OCI-M1 (cell line): ENCODE measurements at places on chromosomes 4 and X.

DNA sequence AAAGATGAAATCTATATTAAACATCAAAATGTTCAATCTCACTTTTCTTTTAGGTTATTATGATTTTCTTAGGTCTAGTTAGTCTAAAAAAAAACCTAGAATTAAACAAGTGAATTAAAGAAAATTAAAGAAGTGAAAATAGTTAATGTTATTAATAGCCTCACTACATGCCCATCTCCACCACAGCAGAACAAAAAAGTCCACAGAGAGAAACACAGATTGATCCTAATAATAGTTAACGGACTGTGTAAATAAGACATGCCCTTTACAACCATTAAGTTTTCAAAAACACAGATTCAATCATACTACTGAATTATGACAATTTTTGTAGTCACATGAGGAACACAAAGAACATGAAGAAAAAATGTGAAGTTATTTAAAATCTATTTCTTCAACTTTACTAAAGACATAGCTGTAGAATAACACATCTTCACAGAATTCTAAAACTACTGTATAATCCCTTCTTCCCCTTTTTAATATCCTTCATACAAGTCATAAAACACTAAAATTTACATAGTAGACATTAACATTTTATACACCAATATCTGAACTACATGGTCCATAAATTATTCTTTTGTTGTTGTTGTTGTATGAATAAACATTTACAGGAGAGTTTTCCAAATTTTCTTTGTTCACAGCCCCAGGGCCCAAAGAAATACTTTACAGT lies 15.3 kb downstream of the HELQ start:
- DNase-seq, result no peak

- no peak for DNase-seq
These were observed 137.1 kb downstream of the MID1 start for GRCh38 chrX:10483191-10483831.

GRCh38 chr4:74361671-74362070 lies 3.3 kb upstream of the EREG start:
- DNase-seq, result peak; percentile 20

DNA sequence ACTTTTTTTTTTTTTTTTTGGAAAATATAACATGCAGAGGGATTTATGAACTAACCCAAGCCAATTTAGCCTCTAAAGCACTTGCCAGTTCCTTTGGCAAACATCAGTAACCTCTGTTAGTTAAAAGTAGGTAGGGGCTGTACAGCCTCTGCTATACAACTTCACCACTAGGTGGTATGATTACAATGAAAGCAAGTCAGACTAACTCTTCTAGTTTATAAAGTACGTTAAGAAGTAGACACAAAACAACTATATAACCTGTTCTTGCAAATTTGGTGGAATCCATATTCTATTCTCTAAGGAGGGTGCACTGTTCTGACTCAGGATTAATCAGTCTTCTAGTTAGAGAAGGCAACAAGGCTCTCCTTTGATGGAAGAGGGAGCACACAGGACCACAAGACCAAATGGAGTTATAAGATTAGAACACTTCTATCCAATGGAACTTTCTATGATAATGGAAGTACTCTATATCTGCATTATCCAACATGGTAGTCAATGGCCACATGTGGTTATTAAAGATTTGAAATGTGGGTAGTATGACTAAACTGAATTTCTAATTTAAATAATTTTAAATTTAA lies 12.8 kb downstream of the AIMP1 start:
- peak; percentile 37 for DNase-seq

DNA sequence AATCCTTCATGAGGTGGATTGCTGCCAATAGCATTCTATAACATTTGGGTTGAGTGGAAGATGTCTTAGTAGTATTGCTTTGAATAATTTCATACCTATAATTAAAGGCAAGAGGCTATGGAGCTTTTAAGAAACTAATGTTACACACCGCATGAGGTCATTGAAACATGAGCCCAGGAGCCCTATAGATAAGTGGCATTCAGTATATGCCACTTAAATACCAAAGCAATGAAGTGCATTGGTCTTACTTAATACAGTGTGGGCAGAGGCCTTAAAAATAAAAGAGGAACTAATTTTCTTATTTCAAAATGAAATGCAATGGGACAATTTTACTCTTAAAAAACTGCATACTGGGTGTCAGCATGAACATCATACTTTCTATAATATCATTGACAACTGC lies 47.5 kb downstream of the SPATA18 start:
- no peak for DNase-seq

- no peak for DNase-seq
These were observed 614.6 kb upstream of the CPEB2 start for GRCh38 chr4:14387647-14388046.

DNA sequence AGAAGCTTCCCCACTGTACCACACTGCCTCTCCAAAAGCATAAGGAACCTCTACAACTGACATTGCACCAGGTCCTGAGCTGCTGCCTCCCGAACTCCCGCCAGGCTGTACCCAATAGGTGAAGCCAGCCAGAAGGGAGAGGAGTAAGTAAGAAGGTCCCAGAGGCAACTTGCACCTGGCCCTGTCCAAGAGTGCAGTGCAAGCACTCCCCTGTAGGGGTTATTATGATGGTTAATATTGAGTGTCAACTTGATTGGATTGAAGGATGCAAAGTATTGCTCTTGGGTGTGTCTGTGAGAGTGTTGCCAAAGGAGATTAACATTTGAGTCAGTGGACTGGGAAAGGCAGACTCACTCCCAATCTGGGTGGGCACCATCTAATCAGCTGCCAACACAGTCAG lies 879.3 kb upstream of the SLIT2 start:
- DNase-seq, result no peak

GRCh38 chrX:20352504-20352903 lies 85.8 kb upstream of the RPS6KA3 start:
- no peak for DNase-seq

GRCh38 chr4:101020956-101021355 lies 326.4 kb downstream of the PPP3CA start:
- no peak for DNase-seq

GRCh38 chr4:113996599-113997177 lies 17.2 kb upstream of the ARSJ start:
- DNase-seq, result no peak

GRCh38 chr4:131488772-131489171 lies 1660.3 kb upstream of the PCDH10 start:
- peak; percentile 15 for DNase-seq

- DNase-seq, result no peak
These were observed 25.7 kb downstream of the SEL1L3 start for GRCh38 chr4:25837107-25837506.

DNA sequence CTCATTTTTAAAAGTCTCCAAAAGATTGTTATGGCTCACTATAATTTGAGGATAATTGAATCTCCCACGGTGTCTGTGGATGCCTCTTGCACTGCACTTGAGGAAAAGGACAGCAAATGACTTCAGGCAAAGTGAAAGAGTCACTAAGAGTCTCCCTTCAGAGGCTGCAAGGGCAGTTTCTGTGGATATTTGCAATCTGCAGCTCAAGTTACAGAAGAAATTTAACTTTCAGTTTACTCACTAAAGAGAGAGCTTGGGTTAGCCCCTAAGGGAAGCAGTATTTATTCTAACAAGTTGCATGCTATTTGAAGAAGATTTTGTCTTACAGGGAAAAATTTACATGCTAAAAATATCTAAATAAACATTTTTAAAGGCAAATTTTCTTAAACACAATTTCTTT lies 912.0 kb upstream of the TENM3 start:
- no peak for DNase-seq

DNA sequence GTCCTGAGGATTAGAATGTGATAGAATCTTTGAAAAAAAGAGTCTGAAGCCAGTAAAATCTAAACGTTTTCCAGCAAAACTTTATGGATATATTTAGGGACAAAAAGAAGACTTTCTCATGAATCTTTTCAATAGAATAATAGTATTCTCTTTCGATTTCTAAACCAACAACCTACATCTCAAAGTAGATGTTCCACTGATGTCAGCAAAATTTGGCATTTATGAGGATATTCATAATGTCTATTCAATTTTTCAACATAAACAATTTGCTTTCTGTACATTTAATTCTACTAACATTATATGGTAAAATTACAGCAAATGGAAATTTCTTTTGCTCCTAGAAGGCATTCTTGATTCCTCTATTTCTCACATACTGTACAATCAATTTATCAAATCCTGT lies 886.5 kb downstream of the CENPC start:
- DNase-seq, result no peak
